ENCODE measurements at places on chromosomes 3 and 15. TPM values are rescaled to one million over a fixed set of nuclear protein-coding genes. Genes with fewer than 3 reads are reported as not detected.

Gene AHSG
- not detected for total RNA-seq

Gene MESP2
- not detected for total RNA-seq

Gene ELL3
- total RNA-seq = not detected

Gene DPPA4
- total RNA-seq = 0.90 TPM

Gene SMCO1
- total RNA-seq = not detected

Gene PLA2G4D
- total RNA-seq = not detected

Gene THPO
- total RNA-seq = 0.41 TPM

Gene SEMA5B
- 4.5 TPM for total RNA-seq

Gene TMPRSS7
- not detected for total RNA-seq

Gene PAQR5
- 0.28 TPM for total RNA-seq

Gene RETNLB
- total RNA-seq = not detected

Gene WNT5A
- total RNA-seq = 6.2 TPM

- DNase-seq = no peak
These were observed 119.7 kb upstream of the THRB start for GRCh38 chr3:24614359-24614758.

- DNase-seq = no peak
These were observed 288.9 kb downstream of the FAM43A start for GRCh38 chr3:194974468-194975135.

GRCh38 chr3:12771236-12771635 is 12.2 kb upstream of the TMEM40 start:
- no peak for DNase-seq

DNA sequence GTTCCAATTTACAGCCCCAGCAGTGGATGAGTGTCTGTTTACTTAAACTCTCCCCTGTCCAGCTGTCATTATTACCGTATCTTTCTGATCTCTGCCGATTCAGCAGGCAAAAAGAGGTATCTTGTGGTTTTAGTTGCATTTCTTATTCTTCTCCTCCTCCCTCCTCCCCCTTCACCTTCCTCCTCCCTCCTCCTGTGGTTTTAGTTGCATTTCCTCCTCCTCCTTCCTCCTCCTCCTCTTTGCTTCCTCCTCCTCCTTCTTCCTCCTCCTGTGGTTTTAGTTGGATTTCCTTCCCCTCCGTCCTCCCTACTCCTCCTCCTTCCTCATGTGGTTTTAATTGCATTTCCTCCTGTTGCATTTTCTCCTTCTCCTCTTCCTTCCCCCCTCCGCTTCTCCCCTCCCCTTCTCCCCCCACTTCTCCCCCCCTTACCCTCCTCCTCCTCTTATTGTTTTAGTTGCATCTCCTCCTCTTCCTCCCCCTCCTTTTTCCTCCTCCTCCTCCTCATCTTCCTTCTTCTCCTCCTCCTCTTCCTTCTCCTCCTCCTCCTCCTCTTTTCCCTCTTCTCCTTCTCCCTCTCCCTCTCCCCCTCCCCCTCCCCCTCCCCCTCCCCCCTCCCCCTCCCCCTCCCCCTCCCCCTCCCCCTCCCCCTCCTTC is 25.3 kb upstream of the VPS33B start:
- no peak for DNase-seq

GRCh38 chr3:52606373-52607085 is 70.1 kb downstream of the UQCC5 start:
- no peak for DNase-seq

DNA sequence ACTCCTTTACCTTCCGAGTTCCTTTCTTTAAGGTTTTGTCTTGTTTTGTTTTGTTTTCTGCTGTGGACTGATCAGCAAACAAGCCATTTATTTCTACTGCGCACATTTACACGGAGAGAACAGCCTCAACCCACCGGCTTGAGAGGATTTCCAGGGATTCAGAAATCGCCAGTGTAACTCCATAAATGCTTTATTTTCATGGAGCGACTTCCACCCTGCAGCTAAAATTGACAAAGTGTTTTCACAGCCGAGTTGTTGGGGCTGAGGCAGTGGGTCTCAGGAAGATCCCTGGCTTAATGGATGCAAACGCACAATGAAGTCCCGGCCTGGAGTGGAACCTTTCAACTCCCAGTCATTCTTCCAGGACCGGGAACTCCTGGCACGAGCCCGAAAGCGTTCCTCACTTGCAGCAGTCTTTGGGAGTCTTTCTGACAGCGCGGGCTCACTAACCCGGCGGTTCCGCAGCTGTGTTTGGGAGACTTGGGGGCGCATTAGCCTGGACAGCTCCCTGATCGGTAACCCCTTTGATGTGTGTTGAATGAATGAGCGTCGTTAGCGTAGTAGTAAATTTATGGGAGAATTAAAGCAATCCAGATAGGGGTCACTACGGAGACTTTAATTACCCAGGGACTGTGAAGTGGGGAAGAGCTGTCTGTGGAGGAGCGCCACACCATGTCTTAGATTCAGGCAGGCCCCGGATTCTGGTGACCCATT is 785 bp upstream of the MYRIP start:
- no peak for DNase-seq

- no peak for DNase-seq
These were observed 971.6 kb downstream of the ZPLD1 start for GRCh38 chr3:103406320-103406850.

DNA sequence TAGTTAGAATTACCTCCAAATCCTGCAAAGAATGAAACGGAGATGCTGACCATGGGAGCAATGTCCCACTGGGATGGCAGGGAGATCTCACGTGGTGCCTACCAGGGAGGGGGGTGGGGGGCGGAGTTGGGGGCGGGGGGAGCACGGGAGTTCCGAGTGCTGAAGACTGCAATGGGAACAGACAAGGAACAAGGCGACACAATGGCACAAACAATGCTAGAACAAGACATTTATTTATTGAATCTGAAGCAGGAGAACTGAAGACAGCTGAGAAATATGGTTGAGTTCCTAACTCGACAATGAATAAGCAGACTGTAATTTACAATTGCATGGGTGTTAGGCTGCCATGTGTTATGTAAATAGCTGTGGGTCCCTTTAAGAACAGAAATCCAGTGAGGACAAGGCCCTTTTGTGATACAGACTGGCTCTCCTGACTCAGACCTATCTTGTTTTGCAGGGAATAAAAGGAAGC is 91.2 kb downstream of the AQP9 start:
- DNase-seq = no peak

GRCh38 chr3:50436114-50436674 is 67.2 kb downstream of the CACNA2D2 start:
- peak; percentile 32 for DNase-seq

- no peak for DNase-seq
These were observed 12.2 kb downstream of the CBLB start for GRCh38 chr3:105856605-105857004.

DNA sequence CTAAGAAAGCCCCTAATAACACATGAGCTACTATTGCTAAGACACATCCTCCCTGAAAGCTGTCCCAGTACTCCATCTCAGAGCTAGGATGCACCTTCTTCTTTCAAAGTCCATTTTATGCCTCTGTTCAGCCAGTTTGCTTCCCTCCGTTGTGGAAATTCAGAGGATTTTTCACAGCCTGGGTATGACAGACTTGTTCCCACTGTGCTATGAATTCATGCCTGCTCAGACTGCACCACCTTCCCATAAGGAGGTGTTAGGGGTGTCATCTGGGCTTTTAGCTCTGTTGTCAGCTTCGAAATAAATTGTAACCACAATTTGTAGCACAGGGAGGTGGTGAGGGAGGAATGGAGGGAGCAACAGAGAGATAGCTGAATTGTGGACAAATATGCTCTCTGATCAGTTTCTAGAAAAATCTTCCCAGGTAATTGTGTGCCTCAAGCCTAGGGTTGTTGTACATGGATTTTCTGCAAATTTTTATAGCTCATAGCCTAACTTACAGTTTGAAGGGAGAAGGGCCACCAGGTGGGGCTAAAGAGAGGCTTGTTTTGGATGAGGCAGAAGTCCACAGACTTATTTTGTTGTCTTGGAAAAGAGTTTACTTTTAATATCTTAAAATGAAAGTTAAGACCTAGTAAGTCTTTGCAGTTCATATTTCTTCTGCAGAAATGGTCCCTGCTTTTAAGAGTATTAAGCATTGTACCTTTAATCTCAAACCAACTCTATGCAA is 462.0 kb downstream of the PDCD6IP start:
- DNase-seq = peak; percentile 44

DNA sequence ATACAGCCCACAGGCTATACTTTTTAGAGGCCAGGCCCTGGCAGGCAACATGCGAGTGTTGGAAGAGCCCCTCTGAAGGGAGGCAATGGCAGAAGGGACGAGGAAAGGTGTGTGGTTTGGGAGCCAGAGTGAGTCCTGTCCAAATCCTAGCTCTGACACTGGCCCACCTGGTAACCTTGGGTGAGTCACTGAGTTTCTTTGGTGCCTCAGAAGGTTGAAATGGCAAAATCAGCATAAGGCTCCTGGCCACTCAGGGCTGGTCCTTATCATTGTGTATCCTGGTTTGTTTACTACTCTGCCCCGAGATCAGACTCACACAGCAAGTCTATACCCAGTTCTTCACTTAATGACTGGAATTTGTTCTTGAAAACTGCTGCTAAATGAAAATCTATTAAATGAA is 71.4 kb upstream of the TLE3 start:
- DNase-seq = no peak

- DNase-seq = no peak
These were observed 238.6 kb downstream of the ADAMTSL3 start for GRCh38 chr15:83892498-83892897.

DNA sequence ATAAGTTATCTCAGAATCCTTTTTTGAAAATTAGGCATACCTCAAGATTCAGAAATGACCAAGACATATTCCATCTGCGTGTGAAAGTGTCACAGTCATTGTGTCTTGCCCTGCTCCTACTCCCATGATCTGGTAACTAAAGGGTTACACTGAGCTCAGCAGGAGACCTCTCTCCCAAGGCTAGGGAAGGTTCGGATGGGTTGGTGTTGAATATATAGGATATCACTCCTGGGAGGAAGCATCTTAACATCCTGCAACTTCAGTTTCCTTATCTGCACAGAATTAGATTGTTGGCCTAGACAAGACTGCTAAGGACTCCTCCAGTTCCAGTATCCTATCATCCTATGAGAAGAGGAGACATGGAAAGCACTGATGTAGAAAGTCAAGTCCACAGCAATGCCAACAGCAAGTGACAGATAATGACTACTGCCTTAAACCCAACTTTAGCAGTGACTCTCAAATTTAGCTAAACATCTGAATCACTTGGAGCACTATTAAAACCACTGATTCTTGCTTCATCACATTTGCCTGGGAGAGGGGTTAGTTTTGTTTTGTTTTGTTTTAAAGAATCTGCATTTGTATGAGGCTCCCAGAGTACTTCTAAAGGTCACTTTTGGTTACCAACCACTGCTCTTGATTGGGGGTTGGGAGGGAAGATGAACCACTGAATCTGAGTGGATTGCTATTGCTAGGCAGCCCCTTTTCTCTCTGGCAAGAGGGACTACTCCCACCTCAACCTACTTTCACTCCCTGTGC is 9.7 kb downstream of the ADAMTS9 start:
- no peak for DNase-seq

DNA sequence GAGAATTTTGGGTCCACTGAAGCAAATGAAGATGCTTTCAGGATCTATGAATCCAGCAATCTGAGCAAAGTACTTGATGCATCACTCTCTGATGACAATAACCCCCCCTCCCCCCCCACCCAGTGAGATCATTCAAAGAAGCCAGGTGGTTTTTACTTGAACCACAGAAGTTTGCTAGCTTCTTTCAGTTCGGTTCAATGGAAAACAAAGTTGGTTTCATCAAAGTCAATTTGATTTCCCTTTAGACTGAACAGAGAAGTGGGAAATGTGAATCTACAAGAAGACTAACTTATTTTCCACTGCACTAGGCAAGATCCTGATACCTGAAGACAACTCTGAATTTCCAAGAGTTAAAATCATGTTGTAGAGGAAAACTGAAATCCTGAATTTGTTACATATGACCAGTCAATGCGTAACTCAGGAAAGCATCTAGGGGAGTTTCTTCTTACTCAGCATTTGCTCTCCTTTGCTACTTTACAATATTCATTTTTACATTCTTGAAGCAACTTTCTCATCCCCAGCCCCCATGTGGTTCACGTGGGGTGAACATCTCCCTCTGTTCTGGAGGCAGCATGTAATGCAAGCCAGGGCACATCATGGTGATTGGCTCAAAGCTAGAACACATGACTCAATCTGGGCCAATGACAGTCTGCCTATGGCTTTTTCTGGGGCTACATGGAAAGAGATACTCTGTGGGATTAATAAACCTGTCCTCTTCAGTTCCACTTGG is 572.6 kb downstream of the FOXP1 start:
- DNase-seq = no peak

Data from uterus (tissue), 4 donors.